ENCODE measurements at places on chromosomes 11 and 22. TPM values are rescaled to one million over a fixed set of nuclear protein-coding genes. Genes with fewer than 3 reads are reported as not detected.

Gene APOA5
- 0.85 TPM for total RNA-seq

Gene ACP2
- 21.4 TPM for total RNA-seq

Gene EHF
- total RNA-seq, result 0.43 TPM

Gene ZBTB16
- total RNA-seq, result 20.5 TPM
